Karpas-422 (cell line): ENCODE measurements at places on chromosomes 5 and 9.

DNA sequence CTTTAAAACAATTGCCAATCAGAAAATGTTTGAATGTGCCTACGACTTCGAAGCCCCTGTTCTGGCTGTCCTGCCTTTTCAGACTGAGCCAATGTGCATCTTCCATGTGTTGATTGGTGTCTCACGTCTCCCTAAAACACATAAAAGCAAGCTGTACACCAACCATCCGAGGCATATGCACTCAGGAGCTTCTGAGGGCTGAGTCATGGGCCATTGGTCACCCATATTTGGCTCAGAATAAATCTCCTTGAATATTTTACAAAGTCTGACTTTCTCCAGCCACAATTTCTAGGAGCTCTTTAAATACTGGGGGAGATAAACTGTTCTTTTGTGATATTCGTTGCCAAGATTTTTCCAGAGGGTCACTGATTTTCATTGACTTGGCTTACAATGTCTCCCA lies 53.9 kb downstream of the C9orf57 start:
- no peak for DNase-seq

DNA sequence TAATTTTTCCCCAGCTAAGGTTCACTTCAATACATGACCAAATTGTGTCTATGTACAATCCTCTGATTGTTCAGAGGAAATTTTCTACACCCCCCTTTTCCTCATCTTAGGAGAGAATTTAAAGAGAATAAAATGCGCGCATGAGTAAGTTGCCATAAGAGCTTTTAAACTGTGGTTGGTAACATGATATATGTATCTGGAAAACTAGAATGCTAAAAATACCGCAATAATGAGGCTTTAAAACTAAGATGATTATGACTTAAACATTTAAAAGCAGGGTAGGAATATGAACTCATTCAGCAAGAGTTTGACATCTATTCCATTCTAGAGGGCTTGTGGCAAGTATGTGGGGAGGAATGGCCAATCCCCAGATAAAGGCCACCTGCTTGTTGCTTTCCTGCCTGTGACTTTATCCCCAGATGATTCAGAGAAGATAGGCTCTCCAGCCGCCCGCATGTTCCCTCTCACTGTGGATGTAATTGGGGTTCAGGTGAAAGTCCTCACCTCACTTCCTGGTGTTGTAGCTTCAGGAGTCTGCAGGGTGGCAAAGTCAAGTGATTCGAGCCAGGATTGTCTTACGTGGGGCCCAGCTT lies 26.5 kb upstream of the BASP1 start:
- no peak for DNase-seq

- DNase-seq = no peak
Measured at GRCh38 chr9:90342607-90343006, 300.0 kb downstream of the DIRAS2 start.

- no peak for DNase-seq
Measured at GRCh38 chr9:84775056-84775643, 105.6 kb downstream of the NTRK2 start.

DNA sequence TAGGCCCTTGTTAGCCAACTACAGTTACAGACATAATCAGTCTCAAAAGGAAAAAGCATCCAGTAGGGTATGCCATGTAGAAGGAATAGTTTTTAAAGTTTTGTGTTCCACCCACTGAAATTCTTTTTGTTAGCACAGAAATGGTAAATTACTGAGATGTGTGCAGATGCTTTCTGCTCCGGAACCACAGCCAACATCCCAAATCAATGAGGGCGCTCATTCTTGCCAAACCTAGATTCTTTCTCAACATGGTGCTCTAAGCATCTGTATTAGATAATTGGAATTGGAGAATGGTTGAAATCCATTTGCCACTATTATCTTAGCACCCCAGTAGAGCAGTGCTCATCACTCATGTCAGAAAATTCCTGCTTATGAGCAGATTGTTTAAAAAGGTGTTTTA lies 127.8 kb downstream of the SEC61B start:
- DNase-seq = no peak

DNA sequence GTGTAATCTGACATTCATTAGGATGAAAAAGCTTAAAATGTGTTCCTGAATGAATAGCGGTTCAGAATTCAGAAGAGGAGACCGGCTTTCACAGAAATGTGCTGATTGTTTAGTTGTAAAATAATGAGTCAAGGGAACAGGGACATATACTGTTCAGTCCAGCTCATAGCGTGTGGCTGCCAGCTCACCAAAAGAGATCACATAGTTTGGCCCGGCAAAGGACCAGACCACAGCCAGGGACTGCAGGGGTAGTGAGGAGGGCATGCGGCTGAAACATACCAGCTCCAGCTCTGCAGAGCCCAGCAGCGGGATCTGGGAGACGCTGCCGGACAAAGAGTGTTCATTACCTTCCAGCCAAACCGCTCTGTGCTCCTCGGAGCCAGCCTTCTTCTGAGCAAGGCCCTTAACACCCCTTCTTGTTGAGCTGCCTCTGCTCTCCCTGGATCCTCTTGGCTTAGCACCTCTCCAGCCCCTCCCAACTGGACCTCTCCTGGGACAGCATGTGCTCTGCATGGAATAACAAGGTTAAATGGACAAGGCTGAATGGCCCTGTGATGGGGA lies 116.8 kb upstream of the CNTLN start:
- no peak for DNase-seq

GRCh38 chr9:3268223-3268622 lies 257.6 kb downstream of the RFX3 start:
- no peak for DNase-seq

DNA sequence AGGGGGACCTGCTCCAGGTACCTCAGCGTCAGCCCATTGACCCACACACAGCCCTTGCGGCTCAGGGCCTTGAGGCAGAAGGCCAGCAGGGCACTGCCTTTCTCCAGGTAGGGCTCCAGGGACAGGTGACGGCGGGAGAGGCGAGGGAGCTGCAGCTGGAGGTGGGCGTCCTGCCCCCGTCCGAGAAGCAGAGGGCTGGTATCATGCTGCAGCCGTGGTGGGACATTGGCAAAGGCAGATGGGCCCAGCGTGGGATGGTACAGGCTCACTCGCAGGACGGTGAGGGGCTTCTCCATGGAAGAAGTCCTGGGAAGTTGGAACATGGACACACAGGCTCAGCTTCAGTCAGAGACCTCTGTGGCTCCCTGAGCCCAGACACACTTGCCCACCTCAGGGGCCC lies 2.5 kb upstream of the DCANP1 start:
- no peak for DNase-seq

DNA sequence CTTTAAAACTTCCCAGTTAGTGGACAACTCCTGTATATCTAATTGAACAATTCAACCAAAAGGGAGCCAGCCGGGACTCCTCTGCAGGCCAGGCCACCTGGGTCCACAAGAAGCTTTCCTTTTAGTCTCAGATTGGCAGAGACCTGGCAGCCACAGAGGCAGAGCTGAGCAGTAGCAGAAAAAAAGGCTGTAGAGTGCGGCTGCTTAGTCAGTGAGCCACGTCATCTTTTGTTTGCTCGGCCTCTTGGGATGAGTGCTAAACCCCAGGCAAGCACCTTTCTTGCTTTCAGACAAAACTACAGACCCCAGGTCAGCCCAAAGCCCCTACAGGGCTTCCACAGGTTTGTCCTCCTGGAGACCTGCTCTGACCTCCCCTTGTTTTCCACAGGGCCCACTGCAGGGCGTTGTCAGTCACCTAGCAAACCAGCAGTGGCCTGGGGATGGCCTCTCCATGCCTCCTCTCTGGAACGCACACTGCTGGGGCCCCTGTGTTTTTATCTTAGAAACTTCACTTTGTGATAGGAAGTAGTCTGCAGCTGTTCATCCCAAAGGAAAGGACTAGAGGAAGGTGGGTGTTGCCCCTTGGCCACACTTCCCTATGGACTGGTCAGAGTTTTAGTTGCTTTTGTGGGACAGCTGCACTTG lies 49.9 kb downstream of the SHB start:
- DNase-seq = peak; percentile 89

DNA sequence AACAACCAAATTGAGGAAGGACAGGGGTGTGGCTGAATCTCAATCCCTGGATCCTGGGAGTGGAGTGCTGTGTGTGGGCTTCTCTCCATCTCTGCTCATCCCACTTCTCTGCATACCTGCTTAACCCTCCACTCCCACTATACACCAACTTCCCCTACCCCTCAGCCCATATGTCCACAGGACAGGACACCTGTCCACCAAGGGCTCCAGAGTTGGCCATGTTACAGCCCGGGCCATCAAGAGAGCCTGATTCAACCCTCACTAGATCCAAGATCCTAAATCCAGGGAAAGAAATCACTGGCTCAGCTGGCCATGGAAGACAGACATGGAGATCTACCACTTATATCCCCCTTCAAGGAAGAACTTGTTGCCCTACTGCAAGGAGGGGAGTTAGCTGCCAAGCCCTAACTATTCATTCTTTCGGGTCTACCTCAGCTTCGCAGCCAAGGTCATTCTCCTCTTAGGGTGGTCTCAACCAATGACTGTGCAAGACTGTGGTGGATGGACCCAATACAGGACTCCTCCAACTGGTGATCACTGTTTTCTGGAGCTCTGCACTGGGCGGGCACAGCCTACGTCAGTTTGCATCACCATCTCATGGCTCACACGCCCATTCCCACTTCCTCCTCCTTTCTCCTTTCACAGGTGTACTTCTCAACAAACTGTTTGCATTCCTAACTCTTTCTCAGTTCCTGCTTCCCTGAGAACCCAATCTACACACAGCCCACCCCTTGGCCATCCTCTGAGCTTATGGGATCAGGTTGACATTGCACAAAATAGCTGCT lies 53.7 kb upstream of the ZBTB43 start:
- DNase-seq = no peak

- no peak for DNase-seq
Measured at GRCh38 chr5:169781420-169782345, 144.6 kb downstream of the DOCK2 start.

DNA sequence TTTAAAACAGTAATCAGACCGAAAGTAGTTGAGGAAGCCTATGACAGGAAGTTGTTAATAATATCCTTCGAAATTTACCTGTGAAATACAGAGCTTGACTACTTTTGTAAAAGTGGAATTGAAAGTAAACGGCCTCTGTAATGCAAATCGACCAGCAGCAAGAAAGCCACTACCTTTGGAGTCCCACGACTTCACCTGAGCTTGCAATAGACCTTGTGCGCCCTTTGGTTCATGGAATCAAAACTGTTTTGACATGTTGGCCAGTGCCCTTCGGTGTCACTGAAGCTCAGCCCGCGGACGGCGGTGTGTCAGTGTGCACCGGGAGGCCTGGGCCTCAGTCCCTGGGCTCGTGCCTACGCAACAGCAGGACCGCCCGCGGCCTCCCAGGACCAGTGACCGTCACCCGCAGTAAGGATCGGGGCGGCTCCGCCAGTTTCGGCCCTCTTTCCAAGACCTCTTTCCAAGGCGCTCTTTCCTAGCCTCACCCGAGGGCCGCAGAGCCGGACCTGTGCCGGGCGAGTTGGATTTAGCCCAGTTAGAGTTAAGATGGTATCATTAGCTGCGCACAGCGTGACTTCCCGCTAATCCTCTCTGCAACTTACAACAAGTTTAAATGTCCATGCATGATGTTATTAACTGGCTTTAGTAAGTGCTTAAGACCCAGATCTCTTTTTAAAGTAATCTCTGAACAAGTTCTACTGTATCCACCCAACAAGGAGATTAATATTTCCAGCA lies 223.3 kb downstream of the MEF2C start:
- DNase-seq = peak; percentile 92

GRCh38 chr9:114900942-114901802 lies 29.2 kb downstream of the TNFSF8 start:
- no peak for DNase-seq

DNA sequence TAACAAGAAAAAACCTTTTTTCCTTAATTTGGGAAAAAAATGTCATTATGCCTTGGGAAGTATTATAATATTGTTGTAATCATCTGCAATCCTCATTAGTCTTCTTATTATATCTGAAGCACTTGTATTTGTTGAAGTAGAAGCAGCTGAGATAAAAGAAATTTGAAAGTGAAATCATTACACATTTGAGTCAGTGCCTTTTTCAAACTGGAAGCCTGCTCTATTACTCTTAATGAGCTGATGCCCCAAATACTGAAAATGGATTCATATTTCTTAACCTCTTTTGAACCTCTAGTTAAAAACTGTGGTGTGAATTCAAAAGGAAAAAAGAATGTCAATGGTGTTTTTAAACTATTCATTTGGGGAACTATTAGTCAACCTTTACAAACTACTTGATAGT lies 1027.7 kb downstream of the NR2F1-AS1 start:
- DNase-seq = no peak

DNA sequence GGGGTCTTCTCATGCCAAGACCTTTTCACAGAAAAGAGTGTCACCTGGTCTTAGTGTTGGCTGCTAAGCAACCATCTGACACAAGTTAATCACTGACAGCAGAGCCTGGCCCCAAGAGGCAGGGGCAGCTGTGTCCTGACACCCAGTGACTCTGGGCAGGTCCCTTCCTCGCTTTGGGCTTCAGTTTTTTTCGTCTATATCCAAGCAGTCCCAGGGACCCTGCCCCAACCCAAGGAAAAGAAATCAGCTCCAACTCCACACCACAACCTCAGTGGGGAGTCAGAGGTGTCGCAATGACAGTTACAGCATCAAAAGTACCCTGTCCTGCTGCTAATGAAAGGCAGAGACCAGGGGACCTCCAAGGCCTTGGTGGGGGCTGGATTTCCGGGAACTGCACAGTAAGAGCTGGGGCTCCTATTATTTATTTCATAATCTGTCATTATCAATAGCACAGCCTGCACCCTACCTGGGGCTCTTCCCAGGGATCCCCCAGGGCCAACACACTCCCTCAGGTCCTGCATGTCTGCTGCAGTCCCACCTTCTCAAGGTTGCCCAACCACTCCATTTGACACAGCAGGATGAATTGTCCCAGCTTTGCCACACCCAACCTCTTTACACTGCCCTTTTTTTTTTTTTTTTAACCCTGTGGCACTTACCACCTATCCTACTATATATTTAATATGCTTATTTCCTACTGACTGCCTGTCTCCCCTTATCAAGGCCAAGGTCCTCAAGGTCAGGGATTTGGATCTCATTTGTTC lies 9.4 kb downstream of the ANKS6 start:
- DNase-seq = no peak

DNA sequence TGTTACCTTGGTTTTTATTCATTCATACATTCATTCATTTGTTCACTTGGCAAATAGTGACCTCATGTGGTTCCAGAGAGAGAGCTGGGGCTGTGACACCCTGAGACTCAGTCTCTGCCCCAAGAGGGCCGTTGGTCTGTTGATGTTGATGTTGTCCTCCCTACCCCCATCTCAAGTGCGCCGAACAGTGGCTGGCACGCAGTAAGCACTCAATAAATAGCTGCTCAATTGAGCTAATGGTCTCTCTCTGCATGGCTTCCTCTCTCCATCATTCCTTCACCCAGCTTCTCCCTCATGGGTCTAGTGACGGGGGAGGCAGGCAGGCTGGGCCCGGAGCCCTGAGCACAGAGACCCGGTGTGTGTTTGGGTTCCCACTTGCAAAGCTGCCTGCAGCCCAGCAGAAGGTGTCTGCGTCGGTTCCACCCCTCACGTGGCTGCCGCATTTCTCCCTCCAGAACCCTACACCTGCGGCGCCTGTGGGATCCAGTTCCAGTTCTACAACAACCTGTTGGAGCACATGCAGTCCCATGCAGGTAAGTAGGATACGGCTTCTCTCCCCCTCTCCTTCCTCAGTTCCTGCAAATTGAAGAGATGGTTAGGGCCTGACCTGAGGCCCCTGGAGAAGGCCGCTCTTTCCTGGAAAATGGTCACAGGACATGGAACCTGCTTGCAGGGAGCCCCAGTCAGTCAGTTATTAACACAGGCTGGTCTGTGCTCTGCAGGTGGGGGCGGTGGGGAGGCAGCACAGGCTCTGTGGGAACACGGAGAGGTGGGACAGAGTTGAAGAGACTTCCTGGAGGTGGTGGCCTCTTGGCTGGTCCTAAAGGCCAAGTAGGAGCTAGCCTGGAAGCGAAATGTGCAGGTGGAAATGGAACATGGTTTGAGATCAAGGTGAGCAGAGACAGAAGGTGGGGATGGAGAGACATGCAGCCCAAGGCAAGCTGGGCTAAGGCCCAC lies 42.0 kb downstream of the AMBP start:
- DNase-seq = no peak
